ENCODE measurements at places on chromosomes 6 and 20. TPM values are rescaled to one million over a fixed set of nuclear protein-coding genes. Genes with fewer than 3 reads are reported as not detected.

CAPN11 gene
- total RNA-seq, result not detected

CAGE1 gene
- total RNA-seq, result 0.10 TPM

ENPP4 gene
- 9.0 TPM for total RNA-seq

CRYBG1 gene
- total RNA-seq, result 20.1 TPM

CYP21A2 gene
- 0.84 TPM for total RNA-seq

GRCh38 chr20:48034751-48035150 is 249.5 kb upstream of the SULF2 start:
- DNase-seq, result no peak

DNA sequence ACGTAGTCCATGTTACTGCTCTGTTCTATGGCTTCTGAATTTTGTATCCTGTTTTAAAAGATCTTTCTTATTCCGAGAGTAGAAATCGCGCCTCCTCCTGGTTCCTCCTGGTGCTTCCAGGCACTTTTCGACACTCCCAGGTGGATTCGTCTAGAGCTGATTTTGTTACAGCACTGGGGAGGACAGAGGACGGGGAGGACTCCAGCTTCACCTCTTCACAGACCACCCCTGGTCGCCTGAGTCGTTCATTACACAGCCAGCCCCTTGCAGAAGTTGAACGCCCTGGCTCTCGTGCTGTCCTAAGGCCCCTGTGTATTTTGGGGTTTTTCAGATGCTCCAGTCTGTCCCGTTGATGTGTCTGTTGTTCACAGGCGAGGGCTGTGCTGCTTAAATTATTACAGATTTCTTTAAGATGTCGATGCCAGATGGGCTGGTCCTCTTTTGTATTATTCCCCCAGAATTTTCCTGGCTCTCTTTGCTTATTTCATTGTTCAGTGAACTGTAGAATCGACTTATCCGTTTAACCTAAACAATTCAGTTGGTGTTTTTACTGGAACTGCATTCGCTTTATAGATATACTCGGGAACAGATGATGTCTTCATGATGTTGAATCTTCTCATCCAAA is 30.5 kb downstream of the COL20A1 start:
- DNase-seq, result no peak

DNA sequence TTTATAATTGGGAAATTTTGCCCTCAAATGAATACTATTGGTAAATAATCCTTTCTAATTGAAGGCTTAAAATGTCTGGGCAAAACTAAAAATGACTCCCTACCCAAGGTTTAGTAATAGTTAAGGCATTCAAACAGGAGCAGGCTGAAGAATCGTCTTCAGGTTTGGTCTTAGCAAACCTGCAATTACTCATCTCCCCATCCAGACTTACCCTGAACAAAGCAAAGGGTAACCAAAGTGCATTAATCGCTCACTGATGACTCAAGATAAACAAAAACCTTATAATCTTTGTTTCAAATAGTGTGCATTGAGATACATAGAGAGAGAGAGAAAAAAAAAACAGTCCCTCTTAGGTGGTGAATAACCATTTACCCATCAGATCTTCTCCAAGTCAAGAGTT is 225.5 kb downstream of the BMP2 start:
- DNase-seq, result no peak

- DNase-seq, result no peak
These were observed 101.4 kb downstream of the LRRC1 start for GRCh38 chr6:53896196-53896595.

DNA sequence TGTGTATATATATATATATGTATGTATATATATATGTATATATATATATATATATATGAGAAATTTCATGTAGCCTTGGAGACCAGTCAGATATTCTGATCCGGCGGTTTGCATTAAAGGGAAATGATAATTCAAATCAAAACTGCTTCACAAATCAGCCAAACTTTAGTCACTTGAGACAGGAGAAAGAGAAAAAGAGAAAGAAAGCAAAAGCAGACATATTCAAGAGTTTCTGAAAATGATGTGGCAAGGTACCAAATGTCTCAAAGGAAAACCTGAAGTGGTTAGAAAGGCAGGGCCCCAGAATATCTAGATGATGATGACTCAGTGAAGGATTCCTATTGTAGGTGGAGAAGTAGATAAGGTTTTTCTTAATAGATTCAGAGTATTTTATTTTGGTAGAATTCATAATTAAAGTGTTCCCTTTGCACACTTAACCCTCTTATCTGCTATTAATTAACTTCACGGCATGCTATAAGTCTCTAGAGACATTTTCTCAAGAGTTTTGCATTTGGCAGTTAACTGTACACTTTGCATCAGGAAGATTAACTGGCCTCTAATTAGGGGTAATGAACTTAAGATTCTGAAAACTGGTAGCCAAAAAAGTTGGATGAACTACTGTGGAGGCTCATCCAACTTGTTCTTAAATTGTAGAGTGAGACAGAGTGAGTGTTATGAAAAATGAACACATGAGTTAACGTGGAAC is 50.1 kb upstream of the ASF1A start:
- no peak for DNase-seq

DNA sequence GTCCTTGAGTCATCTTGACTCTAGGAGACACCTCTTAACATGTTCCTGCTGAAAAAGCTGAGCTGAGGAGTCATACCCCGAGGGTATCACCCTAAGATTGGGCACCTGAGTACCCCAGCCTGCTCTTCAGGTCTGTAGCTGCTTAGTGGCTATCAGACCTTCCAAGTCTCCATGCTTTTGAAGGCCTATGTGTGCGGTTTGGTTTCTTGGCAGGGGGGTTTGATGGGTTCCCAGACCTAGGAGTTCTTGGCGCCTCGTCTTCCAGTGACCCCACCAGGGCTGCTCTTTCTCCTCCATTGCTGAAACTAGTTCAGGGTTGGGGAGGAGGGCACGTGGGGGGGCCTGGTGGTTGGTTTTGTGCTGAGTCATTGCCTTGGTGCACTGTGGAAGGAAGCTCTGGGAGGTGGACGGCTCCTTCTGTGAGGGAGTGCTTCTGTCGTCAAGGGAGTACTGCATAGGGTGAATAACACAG is 20.1 kb downstream of the IGF2R start:
- DNase-seq, result no peak

DNA sequence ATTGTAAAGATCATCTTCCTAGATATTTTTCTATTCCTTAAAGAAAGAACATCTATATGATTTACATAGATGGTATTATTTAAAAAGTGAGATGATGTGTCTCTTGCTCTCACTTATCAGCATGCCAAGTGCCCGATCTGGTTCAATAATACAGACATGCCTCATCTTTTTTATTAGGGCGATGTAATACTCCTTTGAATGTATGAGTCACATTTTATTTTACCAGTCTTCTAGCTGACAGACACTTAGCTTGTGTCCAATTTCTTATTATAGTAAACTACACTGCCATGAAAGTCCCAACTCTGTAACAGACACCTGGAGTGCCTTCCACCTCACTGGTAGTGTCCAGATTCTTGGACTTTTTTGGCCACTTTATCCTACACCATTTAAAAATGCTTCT is 586.6 kb upstream of the BTBD3 start:
- no peak for DNase-seq

DNA sequence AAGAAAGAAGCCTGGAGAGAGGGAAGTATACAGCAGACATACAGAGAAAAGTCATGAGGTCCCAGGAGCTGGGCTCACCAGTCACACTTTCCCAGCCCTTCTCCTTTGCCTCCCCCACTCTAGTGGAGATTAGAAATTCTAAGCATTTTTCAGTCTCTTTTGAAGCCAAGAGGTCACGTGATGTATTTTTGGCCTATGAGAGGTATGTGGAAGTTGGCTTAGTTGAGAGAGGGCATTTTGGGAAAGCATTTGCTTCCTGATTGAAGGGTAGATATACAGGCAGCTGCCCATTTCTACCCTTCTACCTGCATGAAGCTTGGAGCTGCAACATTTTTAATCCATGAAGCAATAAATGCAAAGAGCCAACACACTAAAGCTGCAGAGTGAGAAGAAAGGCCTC is 106.0 kb upstream of the TNFAIP3 start:
- DNase-seq, result no peak

GRCh38 chr6:112266331-112266730 is 12.0 kb upstream of the LAMA4 start:
- DNase-seq, result no peak

- DNase-seq, result no peak
These were observed 22.0 kb upstream of the EYS start for GRCh38 chr6:65728879-65729479.

- no peak for DNase-seq
These were observed 11.1 kb upstream of the TXNDC5 start for GRCh38 chr6:7921632-7922092.

DNA sequence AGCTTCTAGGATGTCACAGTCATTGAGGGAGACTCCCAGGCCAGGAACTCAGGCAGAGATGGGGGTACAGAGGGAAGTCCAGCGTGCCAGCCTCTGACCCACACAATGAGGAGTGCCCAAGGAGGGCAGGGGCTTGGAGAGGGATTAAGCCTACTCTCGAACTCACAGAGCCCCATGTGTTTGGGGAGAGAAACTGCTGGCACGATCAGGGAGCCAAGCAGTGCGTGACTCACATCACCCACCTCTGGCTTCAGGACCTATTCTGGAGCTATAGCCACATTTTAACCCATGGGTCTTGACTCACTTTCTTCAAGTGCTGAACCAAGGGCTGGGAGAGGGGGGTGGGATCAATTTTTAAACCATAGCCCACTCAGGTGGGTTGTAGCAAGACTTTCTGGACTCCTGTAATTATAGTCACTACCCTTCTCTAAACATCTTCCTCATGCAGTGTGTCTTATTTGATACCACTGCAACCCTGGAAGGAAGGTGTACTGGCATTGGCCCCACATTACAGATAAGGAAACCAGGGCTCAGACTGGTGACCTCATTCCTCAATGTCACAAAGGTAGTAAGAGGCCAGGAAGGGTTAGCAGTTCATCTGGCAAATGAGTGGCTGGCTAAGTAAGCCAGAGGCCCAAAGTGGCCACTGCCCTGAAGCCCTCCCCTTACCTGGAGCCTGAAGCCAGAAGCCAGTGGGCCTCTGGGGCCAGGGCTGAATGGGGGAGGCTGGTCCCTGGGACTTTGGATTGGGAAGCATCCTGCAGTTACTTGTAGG is 12.0 kb downstream of the FOXP4 start:
- no peak for DNase-seq

DNA sequence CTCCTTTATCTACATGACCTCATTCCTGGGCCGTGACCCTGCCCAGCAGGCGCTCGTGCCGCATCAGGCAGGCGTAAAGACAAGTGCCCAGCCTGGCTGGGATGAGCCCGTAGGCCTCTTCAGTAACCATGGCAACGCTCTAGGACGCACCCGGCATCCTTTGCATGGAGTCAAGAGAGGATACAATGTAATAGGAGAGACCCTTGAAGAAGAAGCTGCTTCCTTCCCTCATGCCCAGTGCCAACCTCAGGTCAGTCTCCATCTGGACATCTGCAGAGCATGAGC is 5.0 kb upstream of the LSM14B start:
- no peak for DNase-seq

Measured in activated T-cell treated with anti-CD3 and anti-CD28 coated beads, Interleukin-2, amount 50 U/mL, for 4 hours (primary cell).